ENCODE measurements at places on chromosomes 1 and 21.

DNA sequence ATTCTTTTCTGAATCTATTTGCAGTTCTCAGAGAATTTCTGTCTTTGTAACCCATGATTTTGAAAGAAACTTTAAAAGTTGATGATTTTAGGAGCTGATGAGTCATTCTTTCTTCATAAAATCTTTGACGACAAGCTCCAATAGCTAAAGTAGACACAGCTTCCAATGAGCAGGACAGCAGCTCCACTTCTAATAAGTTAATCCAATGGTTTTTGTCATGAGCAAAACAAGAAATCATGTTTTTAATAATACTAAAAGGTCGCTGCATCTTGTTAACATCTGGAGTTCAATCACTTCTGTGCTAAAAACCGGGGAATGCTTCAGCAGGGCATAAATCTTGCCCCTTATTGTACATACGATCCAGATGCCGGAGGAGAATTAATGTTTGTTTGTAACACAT lies 48.9 kb upstream of the GORAB start:
- DNase-seq: no peak

DNA sequence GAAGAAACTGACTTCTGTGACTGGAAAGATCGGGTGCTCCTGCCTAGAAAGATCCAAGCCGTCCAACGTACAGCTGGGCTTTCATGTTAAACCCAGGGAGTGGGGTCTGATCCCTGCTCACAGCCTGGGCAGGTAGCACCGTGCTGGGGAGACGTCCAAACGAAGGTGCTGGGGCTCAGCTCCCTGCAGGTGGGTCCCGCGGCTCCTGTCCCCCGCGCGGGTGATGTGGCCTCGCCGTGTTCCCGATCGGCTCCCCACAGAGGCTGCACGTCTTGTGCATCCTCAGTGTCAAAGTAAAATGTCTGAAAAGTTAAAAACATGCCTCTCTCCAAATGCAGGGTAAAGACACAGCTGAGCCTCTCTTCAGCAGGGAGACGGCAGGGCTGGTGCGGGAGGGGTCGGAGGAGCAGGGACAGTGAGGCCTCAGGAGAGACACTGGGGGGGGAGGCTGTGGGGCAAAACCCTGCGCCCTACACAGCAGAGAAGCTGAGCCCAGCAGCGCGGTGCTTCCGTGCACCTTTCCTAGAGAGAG lies 40.1 kb upstream of the COL6A2 start:
- no peak for DNase-seq

- no peak for DNase-seq
Measured at GRCh38 chr1:169853341-169853740, 40.4 kb downstream of the SCYL3 start.

- no peak for DNase-seq
Measured at GRCh38 chr1:44694863-44695478, 20.5 kb downstream of the ARMH1 start.

DNA sequence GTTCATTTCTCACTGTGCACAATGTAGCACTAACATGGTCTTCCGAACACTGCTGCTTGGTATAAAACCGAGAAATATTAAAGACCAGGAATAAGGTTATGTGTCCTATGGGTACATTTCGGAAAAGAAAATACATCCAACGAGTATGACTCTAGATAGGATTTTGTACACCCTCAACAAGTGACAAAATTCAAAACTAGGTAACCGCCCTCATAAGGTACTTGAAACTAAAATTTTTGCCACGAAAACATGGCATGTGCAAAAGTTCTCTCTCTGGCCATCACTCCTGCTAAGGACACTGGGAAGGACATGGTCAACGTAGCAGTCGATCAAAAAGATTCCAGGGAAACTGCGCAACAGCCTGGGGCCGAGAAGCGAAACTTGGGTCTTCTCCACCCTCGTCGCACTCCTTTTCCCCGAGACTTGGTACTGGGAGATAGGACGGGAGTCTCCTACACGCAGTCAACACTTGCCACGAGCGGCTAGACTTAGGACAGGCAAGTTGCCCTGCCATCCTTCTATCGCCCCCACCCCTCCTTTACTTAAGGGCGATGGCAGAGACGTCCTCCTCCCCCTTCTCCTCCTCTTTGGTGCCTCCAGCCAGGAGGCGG lies 338 bp upstream of the TOR1AIP1 start:
- no peak for DNase-seq

GRCh38 chr1:116666187-116667077 lies 1.1 kb downstream of the IGSF3 start:
- no peak for DNase-seq

DNA sequence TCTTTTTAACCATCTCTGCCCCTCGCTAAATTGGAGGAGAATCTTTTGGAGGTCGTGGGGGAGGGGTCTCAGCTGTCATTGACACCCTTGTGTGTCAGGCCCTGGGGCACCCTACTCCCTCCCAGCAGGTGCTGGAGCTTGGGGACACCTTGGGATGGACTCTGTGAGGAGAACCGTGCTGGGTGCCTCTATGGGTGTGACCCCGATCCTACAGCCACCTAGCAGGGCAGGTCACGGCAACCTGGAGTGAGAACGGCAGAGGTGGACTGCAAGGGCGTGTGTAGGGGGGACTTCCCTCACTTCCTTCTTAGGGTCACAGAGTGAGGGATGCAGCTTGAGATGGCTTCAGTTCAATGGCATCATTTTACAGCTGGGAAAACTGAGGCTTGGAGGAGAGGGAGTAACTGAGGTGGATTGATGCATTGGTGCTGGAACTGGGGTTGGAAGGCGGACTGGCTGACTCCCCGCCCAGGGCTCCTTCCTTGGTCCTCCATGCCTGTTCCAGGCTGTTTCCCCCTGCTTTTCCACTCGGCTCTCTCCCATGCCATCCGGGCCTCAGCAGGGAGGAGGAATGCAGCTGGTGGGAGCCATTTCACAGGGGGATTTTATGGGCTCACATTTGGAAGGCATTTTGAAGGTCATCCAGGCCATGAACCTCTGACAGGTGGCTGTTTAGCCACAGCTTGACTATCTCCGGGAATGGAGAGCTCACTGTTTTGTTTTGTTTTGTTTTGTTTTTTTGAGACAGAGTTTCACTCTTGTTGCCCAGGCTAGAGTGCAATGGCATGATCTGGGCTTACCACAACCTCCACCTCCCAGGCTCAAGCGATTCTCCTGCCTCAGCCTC lies 18.8 kb upstream of the ARHGEF10L start:
- no peak for DNase-seq

DNA sequence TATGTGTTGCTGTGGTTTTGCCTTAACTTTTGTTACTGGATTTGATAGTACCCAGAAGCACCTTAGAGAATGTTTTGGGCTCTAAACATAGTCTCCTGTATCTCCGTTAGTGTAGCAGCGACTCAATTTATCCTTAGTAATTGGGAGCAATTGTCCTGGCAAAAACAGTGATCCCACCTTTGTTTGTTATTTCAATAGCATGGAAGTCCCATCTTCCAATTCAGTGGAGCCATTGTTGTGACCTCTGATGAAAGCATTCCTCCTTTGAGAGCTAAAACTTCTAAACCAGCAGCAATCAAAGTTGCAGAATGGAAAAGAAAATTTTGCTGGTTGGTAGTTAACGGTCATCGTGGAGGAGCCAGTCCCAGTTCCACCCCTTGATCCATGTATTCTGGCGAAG lies 34.7 kb downstream of the RTCA start:
- no peak for DNase-seq

GRCh38 chr1:16174261-16174868 lies 18.5 kb upstream of the EPHA2 start:
- DNase-seq: no peak

DNA sequence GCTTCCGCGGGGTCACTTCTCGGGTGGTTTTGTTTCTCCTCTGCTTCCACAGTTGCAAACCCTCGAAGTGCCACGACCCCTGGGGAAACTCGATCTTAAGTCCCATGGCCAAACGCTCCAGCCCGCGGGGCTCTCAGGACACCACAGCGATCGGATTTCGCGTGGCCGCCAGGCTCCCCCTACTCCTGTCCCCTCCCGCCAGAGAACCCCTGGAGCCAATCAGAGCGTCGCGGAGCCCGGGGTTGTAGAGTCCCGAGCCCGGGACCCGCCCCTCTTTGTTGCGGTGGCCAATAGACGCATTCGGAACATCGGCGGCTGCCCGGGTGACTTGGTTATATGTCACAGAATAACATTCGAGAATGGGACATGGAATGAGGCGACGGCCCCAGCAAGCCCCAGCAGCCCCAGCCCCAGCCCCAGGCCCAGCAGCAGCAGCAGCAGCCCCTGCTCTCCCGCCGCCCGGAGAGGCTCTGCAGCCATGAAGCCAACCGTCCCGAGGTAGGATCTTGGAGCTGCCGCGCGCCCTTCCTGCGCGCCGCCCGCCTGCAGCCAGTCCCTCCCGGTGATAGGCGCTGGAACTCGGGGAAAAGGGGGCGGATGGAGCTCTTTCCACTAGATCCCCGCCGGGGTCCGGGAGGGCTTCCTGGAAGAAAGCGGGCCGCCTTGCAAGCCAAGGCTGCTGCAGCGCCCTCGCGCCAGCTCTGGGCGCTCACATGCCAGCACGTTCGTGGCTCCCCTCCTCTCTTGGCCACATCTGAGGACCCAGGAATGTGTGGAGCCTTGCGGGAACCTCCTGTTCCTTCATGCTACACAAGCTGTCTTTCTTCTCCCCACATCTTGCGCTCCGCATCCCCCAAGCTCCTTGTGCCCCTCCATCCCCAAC lies at the start of gene VASH2:
VASH2 (plus strand) TSS at position 299 of the 883 bp plus-strand sequence. CDS start 1,002 bp downstream, outside the sequence.
- peak; percentile 38 for DNase-seq

DNA sequence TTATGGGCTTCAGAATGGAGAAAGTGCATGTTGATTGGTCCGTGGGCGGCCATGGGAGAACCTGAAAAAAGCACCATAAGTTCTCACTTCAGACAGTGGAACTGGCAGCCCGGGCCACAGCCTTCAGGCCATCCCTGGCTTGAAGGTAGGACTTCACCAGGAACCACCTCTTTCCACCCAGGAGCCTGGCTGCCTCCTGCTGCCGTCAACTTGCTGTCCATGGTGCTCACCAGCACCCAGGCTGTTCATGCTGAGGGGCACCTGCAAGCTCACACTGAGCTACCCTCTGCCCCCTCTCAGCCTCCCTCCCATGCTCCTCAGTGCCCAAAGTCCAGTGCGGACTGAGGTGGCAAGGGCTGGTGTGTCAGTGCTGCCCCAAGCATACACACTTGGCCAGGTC lies 12.9 kb upstream of the FNBP1L start:
- DNase-seq: no peak

GRCh38 chr1:28326984-28327383 lies 1.9 kb upstream of the MED18 start:
- DNase-seq: no peak

GRCh38 chr1:205449254-205449749 lies 6.5 kb downstream of the BLACAT1 start:
- DNase-seq: no peak

GRCh38 chr1:233505130-233505529 lies 108.8 kb upstream of the KCNK1 start:
- DNase-seq: no peak
